Stimulated activated CD4-positive, alpha-beta T cell treated with anti-CD3 and anti-CD28 coated beads, TNF-alpha, amount 100 ng/mL, for 1 hour (primary cell): ENCODE measurements at places on chromosomes 2 and 18.

DNA sequence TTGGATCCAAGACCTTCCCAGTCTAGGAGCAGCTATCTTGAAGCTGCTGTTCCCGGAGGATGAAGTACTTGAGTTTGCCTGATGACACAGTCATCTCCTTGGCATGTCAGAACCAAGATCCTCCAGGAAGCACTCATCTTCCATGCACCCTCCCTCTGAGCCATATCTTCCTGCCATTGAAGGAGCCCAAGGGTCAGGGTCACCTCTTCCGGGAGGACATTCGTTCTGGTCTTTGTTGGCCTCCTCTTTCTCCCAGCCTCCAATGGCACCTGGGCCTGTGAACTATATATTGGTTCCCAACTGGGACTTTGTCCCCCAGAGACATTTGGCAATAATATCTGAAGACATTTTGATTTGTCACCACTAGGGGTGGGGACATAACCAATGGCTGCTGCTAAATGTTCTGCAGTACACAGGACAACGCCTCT, 4.2 kb upstream of the MYO7B start:
- DNase-seq = no peak

DNA sequence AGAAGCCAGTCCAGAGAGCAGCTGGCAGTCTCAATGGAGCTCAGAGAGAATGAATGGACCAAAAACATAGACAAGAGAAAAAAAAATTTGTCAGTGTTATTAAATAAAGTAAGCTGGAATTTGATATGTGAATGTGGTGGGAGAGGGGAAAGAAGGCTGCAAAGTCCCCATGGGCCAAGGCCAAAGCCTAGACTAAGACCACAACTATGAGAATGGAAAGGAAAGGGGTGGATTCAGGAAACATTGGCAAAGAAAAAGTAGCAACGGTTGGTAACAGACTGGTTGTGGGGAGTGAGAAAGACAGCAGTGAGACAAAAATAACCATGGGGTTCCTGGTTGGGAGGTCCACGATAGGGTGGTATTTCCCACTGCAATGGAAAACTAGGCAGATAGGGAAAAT, 47.0 kb downstream of the ZEB2 start:
- DNase-seq = no peak

DNA sequence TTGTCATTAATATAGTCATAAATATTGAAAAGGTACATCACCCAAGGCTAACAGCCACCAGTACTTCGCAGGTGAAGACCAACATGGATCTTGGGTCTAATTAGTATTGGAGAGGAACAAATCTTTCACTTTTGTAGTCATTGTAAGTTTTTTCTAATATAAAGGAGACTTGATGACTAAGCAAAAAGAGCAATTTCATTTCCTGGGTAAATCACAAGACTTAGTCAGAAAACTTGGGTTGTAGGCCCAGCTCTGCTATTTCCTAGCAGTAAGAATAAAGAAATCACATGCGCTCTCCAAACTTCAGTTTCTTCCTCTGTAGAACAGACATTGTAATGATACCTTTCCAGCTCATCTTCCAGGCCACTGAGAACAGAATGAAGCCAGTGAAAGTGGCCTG, 40.9 kb downstream of the NRP2 start:
- no peak for DNase-seq

DNA sequence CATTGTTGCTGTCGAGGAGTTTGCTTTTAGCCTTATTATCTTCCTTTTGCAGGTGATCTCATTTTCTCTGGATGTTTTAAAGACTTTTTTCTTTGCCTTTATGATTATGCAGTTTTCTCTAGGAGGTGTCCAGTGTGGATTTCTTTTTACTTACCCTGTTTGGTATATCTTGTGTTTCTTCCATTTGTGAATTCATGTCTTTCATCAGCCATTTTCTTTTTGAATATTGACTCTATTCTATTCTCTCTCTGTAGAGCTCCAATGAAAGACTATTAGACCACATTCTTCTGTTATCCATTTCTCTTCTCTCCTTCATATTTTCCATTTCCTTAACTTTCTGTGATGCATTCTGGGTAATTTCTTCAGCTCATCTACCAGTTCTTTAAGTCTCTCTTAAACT, 34.4 kb downstream of the CDK15 start:
- no peak for DNase-seq

- no peak for DNase-seq
These were observed 2.1 kb downstream of the AAK1 start for GRCh38 chr2:69641471-69641870.
